ENCODE measurements at places on chromosomes 13 and 19.

GRCh38 chr19:57709616-57710015 lies 612 bp upstream of the ZNF154 start:
- no peak for DNase-seq

- DNase-seq, result no peak
Measured at GRCh38 chr19:343941-344624, 513 bp downstream of the MIER2 start.

GRCh38 chr13:32323912-32324311 lies 8.6 kb downstream of the BRCA2 start:
- no peak for DNase-seq

GRCh38 chr19:54429545-54430227 lies 14.4 kb downstream of the TTYH1 start:
- DNase-seq, result no peak

- DNase-seq, result no peak
Measured at GRCh38 chr19:33437821-33438671, 64.5 kb downstream of the CEBPG start.

DNA sequence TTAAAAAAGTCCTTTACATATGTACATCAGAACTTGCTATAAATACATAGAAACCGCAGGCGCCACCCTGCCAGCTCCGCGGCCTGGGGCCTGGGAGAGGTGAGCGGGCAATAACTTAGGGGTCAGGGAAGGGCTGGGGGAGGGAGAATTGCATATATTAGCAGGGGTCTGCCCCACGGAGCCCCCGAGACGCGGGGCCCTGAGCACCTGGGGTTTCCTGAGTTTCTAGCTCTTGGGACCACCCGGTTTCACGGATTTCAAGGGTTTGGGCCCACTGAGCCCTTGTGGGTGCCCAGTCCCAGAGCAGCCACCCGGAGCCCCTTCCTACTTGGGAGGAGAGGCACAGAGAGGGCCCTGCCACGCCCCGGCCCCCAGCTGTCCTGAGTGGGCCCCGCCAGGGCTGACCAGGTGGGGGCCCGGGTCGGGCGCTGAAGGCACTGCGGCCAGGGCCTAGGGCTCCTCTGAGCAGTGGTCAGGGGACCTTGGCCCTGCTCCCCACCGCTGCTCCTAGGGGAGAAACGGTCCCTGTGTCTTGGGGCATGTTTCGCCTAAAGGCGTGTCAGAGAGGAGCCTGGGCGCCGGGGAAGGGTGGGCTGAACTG lies 4.0 kb downstream of the GPX4 start:
- no peak for DNase-seq

DNA sequence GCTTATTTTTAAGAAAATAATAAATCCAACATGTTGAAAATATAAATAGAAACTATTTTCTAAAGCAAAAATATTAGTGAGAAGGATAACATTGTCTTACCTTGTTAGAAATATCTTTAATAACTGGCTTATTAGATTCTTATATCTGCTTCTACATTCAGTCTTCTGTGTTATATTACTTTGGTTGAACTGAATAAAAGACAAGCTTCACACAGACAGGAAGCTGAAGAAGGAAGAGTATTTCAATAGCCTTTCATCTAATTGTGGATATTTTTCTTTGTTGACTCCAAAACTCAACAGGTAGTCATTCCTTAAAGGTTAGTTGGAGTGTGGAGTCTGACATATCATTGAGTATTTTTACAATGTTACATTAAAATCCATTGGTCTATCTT lies 10.9 kb downstream of the SETDB2 start:
- no peak for DNase-seq

DNA sequence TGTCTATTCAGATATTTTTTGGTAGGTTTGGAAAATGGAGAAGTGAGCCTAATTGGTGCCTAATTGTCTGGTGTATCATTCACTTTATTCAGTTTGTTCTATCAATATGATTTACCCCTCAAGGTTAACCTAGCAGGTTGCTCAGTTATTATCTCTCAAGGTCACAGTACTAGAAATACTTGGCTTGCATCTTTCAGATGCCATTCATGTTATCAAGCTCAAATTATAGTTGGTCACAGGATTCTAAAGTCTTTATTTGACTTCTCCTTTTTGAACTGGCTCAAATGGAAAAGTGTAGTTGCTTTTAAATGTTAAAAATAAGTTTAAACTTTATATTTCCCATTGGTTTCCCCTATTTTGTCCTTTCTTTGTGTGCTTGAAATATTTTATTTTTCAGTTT lies 2.6 kb downstream of the KCNRG start:
- no peak for DNase-seq

DNA sequence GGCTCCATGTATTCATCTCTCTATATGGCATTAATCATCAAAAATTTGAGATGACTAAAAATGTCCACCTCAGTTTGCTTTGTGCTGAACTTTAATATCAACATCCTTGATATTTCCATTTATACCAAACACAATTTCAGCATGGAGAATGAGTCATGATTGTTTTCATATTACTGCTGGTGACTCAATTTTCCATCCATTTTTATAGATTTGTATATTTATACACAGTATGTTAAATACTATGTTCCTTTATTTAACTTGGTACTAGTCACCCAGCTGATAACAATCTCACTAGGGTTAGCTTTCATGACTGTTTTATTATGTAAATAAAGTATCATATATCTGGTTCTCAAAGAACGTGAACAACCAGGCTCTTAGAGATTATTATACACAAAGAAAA lies 1255.1 kb downstream of the SLITRK1 start:
- DNase-seq, result no peak

GRCh38 chr19:10088949-10089554 lies 2.9 kb downstream of the SHFL start:
- no peak for DNase-seq

- DNase-seq, result no peak
Measured at GRCh38 chr19:33374236-33374714, 766 bp downstream of the CEBPG start.

DNA sequence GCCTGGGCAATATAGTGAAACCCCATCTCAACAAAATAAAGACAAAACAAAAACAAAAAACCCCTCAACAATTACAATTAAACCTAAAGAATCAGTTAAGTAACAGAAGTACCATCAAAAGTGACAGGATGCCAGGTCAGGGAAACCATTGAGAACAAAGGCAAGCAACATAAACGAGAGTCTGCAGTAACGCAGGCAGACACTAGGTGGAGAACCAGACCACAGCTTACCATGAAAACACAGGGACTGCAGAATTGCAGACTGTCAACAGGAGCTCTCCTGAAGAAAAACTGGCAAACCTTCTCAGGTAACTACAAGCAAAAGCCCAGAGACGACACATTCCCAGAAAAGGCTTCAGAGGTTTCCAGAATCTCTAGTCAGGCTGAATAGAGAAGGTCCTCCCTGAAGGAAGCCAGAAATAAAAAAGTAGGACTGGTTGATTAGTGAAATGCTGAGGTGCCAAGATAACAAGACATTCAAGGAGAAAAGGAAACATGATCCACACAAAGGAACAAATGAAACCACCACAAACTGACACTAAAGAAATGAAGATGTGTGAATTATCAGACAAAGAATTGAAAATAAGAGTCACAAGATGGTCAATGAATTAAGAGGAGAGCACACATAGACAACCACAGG lies 2.2 kb upstream of the ZNF665 start:
- DNase-seq, result peak; percentile 81

- peak; percentile 82 for DNase-seq
Measured at GRCh38 chr19:10431943-10432735, 11.8 kb downstream of the PDE4A start.

DNA sequence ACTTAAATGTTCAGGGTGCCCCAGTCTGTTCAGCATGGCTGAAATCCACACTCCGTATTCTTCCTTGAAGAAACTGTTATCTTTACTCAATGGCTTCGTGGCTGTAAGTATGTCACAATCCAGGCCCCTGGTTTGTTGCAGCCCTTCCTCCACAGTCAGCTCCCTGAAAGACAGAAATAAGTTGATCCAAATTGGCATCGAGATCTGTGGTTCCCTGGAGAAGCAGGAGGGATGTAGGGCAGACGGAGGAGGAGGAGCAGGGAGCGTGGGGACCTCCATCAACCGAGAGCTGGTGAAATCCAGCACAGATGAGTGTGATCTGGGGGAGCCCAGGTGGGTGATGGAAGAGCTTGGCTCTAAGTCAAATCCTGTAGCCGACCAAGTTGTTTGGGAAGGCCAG lies 304 bp downstream of the TSPAN16 start:
- peak; percentile 73 for DNase-seq

- no peak for DNase-seq
Measured at GRCh38 chr19:55186080-55186479, 6.0 kb upstream of the SYT5 start.

DNA sequence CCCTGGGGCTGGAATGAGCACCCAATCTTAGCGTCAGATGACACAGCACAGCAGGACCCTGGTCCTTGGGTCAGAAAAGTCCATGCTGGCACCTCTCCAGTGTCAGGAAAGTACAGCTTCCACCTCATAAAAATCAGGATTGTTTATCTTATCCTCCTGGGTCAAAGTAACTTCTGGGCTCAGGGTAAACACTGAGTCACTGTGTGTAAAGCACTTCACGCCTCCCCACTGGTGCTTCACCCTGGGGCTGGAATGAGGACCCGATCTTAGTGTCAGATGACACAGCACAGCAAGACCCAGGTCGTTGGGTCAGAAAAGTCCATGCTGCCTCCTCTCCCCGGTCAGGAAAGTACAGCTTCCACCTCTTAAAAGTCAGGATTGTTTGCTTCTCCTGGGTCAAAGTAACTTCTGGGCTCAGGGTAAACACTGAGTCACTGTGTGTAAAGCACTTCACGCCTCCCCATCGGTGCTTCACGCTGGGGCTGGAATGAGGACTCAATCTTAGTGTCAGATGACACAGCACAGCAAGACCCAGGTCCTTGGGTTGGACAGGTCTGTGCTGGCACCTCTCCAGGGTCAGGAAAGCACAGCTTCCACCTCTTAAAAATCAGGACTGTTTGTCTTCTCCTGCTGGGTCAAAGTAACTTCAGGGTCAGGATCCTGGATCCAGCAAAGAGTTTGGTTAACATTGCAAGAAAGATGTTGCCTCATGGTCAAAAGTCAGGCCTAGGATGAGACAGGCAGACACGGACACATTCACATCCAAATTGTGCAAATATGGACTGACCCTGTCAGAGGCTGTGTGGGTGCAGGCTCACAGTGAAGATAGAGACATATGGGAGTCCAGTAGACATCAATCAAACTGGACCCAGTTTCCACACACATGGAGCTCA lies 39.2 kb upstream of the CYP2A7 start:
- no peak for DNase-seq

DNA sequence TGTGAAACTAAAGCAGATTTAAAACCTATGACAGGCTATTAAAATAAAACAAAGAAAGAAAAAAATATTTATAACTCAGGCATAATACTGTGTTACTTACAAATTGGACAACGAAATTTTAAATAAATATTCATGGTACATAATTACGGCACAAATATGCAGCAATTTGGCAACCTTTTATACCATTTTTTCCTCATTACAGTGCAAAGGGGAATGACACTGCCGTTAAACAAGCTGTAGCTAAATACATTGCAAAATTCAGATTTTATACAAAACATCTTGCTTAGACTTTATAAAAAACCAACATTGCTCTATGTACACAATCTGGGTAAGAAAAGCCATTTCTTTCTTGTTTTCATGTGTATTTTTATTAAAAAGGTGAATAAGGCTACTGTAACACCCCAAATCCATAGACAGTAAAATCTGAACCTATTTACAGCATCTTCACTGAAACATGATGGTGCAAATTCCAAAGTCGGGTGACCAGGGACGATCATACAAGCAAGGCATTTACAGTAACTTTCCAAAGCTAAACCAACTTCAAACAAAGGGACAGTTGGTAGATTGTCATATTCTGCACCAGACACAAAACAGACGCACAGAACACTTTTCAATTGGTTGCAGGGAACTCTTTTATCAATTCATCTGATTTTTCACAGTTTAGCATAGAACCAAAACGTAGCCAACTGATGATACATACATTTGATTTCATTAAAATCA lies 45.5 kb downstream of the EFNB2 start:
- no peak for DNase-seq

DNA sequence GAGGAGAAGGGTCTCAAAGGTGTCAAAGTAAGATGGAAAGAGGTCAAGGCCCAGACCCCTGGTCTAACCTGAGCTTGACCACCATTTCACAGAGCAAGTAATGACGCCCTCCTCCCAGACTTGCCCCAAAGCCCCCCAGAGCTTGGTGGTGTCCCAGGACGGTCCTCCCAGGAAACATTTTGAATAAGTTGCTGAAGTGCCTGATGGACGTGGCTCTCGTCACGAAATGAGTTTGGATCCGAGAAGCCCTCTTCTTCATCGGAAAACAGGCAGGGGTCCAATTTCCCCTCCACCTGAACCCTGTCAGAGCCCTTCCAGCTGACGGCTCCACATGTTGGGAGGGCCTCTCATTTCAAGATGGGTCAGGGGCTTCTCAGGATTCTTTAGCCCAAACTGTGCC lies 54.5 kb upstream of the TPM4 start:
- DNase-seq, result peak; percentile 28

GRCh38 chr19:43777163-43777695 lies 3.5 kb downstream of the KCNN4 start:
- no peak for DNase-seq

DNA sequence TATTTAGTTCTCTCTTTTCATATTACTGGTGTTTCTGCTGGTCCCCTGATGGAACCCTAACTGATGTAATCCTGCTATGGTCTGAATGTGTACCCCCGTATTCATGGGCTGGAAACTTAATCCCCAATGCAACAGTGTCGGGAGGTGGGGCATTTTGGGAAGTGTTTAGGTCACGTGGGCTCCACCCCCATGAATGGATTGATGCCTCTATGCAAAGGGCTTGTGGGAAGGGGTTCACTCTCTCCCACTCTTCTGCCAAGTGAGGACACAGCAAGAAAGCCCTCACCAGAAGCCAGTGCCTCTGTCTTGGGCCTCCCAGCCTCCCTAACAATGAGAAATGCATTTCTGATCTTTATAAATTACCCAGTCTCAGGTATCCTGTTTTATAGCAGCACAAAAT lies 21.2 kb upstream of the UBAC2 start:
- DNase-seq, result no peak

- DNase-seq, result no peak
Measured at GRCh38 chr13:101242720-101243119, 173.6 kb downstream of the NALCN start.

DNA sequence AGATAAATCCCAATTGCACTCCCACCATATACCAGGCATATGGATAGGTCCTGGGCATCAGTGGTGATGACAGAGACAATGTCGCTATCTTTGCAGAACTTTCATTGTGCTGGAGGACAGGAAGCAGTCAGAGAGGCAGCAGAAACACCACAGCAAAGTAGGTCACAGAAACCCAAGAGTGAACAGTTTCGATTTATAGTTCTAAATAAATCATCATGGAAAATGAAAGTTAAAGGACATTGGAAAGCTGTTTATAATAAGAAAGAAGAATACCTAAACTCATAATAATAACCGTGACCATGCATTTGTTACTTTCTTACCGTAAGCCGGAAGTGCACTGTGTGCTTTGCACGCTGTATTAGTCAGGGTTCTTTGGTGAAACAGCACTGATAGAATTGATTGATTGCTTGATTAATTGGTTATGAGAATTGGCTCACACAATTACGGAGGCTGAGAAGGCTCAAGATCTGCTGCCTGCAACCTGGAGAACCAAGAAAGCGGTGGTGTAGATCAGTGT lies 38.9 kb downstream of the ALOX5AP start:
- DNase-seq, result no peak

- no peak for DNase-seq
Measured at GRCh38 chr13:48942131-48942530, 33.6 kb upstream of the FNDC3A start.
